H9 (cell line): ENCODE measurements at places on chromosomes 6 and 20. TPM values are rescaled to one million over a fixed set of nuclear protein-coding genes. Genes with fewer than 3 reads are reported as not detected.

The ARMC12 gene
- total RNA-seq: 1.5 and 1.7 TPM in 2 replicates

The PKIB gene
- total RNA-seq: 44.7 and 46.5 TPM in 2 replicates

The SLC22A1 gene
- 0.39 and 0.50 TPM in 2 replicates for total RNA-seq

The C6orf52 gene
- 1.8 and 2.3 TPM in 2 replicates for total RNA-seq

The PRSS16 gene
- 14.8 and 17.7 TPM in 2 replicates for total RNA-seq

The CDH26 gene
- total RNA-seq: 0.79 and 0.97 TPM in 2 replicates

The TFAP2A gene
- 1.6 and 2.6 TPM in 2 replicates for total RNA-seq

The CST5 gene
- total RNA-seq: not detected in 2 replicates
